IMR-90 (cell line): ENCODE measurements at places on chromosomes 16 and 17. TPM values are rescaled to one million over a fixed set of nuclear protein-coding genes. Genes with fewer than 3 reads are reported as not detected.
A peak's percentile ranks its signal among the peaks of the same experiment; 100 is the strongest.

DNA sequence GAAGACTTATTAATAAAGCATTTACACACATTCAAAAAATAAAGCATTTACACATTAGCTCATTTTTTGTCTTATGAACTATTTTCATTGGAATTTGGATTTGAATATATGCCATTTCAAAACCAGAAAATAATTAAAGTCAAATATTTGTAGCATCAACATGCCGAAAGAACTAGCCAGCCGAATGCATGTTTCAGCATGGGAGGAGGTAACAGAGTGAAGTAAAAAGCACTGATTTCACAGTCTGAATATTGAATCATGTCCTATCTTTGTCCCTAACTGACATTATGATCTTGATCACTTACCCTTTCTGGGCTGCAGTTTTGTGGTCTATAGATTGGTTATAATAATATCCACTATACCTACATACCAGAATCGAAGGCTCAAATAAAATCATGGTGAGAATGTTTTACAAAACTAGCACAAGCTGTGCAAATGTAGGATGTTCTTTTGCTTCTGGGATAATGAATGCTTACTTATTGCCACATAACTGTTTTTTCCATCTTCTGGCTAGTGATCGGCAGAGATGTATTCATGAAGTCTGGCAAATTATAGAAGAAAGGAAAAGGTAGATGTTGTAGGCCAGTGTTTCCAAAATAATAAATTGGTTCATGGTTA, 84.7 kb downstream of the TUBD1 start:
- H3K4me1 ChIP-seq: peaks cover 8% of the 10 kb centered on the region
- H3K36me3 ChIP-seq: peaks cover 3% of the 10 kb centered on the region; the same call in 1 of the 2 replicates
- no peak overlapping the region; the same call in 1 of the 2 replicates for H3K27ac ChIP-seq
- no peak overlapping the region for H3K4me3 ChIP-seq

DNA sequence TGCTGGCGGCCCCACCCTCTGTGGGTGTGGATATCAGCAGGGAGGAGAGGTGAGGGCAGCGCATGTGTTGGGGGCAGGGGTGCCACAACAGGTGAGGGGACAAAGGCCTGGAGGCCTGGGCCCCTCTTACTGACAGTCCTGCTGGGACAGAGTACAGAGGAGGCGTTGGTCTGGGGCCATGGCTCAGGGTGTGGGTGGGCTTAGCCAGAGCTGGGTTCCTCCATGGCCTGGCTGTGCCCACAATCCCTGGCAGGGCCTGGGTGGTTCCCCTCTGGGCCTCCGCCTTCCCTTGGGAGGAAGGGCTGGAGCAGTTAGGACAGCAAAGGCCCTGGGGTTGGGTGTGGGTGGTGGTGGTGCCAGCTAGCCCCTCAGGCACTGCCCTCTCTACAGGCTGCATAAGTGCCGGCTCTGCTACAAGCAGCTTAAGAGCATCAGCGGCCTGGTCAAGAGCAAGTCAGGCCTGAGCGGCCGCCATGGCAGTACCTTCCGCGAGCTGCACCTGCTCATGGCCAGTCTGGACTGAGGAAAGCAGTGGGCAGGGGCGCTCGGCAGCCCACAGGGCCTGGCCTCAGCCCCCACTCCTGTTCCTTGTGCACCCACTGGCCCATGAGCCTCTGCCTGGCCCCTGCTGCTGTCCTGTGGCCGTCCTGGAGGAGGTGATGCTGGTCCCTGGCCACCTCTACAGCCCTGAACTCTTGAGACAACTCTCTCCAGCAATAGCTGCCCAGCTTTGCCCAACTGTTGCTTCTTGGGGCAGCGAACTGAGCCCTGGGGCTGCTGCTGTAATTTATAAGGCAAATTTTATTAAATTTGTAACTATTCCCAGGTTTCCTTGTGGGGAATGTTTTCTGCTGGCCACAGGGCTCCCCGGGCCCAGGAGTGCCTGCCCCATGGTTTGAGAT, 21.1 kb downstream of the KATNB1 start:
- H3K27ac ChIP-seq: no peak overlapping the region
- no peaks in the 10 kb centered on the region for H3K27me3 ChIP-seq
- peaks cover 52% of the 10 kb centered on the region for H3K36me3 ChIP-seq
- 0 out of 2 replicates have a peak, but pooled peaks cover 2% of the 10 kb centered on the region for H3K4me1 ChIP-seq
- no peak for DNase-seq
- no peak overlapping the region for H3K4me3 ChIP-seq

- H3K27ac ChIP-seq: no peak overlapping the region
- 0 out of 2 replicates have a peak, but pooled peaks cover 1% of the 10 kb centered on the region for H3K4me1 ChIP-seq
- DNase-seq: no peak
- H3K36me3 ChIP-seq: no peaks in the 10 kb centered on the region
Observed at GRCh38 chr17:74962622-74963394, 9.8 kb downstream of the HID1 start.

GRCh38 chr16:50400312-50400966, 31.7 kb upstream of the BRD7 start:
- no peaks in the 10 kb centered on the region; the same call in 1 of the 2 replicates for H3K27me3 ChIP-seq
- no peaks in the 10 kb centered on the region for H3K36me3 ChIP-seq
- no peak overlapping the region for H3K4me3 ChIP-seq
- no peaks in the 10 kb centered on the region for H3K4me1 ChIP-seq

Gene KRTAP1-5
- polyA plus RNA-seq: 27.0 and 35.9 TPM in 2 replicates

DNA sequence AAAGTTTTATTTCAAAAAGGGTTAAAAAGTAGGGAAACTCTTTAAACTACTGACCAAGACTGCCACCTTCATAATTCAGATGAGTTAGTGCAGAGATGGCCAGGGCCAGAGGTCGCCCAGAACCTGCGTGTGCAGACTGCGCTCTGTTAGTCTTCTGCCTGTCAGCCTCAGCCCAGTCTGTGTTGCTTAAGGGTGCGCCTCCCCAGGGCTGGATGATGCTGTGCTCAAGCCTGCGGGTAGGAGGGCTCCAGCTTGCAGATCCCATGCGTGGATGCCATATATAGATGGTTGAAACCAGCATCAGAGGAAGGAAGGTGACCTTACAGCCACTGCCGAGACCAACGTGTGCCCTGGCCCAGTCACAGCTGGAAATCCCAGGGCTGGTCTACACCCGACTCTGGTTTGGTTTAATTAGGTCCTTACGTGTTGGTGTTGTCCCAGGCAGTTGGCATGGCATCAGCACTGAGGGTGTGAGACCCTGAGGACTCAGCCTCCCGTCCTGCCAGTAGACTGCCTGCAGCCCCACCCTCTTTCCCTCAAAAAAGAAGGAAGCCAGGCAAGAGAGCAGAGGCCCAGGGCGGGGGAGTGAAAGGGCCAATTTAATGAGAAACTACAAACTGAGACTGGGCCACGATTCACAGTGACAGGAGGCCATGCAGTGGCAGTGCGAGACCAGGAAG, 27.7 kb downstream of the CDIP1 start:
- no peak overlapping the region for H3K4me3 ChIP-seq
- H3K27ac ChIP-seq: no peak overlapping the region
- peaks cover 65% of the 10 kb centered on the region for H3K36me3 ChIP-seq
- H3K4me1 ChIP-seq: no peaks in the 10 kb centered on the region

DNA sequence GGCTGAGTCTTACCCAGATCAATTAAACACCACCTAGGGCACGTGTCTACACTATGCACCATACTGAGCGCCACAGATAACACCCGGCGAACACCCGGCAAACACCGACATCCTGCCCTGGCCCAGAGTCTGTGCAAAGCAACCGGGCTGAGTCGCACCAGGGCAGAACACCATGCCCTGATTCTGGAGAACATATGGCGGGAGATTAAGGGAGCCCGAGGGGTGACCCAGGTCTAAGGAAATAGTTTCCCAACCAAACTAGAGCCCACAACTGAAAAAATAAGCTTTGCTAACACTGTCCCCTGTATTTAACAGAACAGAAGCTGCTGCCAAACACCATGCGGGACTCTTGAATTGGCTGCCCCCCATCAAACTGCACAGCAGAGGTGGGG, 22.1 kb downstream of the MYO18A start:
- no peak for DNase-seq
- no peaks in the 10 kb centered on the region for H3K27me3 ChIP-seq
- H3K36me3 ChIP-seq: 0 out of 2 replicates have a peak, but pooled peaks cover 1% of the 10 kb centered on the region
- H3K4me3 ChIP-seq: no peak overlapping the region

Gene DNASE1L2
- polyA plus RNA-seq: 0.75 and 1.5 TPM in 2 replicates

DNA sequence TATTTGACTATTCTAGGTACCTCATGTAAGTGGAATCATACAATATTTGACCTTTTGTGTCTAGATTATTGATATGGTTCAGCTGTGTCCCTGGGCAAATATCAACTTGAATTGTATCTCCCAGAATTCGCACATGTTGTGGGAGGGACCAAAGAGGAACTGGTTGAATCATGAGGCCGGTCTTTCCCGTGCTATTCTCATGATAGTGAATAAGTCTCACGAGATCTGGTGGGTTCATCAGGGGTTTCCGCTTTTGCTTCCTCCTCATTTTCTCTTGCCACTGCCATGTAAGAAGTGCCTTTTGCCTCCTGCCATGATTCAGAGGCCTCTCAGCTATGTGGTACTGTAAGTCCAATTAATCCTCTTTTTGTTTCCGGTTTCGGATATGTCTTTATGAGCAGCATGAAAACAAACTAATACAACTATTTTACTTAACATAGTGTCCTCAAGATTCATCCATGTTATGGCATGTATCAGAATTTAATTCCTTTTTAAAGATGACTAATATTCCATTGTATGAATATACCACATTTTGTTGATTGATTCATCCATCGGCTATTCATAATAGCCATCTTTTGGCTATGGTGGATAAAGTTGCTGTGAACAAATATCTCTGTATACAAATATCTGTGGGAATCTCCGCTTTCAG, 129.1 kb downstream of the FTO start:
- H3K36me3 ChIP-seq: no peaks in the 10 kb centered on the region
- peaks cover 14% of the 10 kb centered on the region for H3K4me1 ChIP-seq
- H3K4me3 ChIP-seq: no peak overlapping the region

Gene ABCA8
- 1.7 and 1.8 TPM in 2 replicates for polyA plus RNA-seq

- H3K4me1 ChIP-seq: peaks cover 10% of the 10 kb centered on the region
- H3K27ac ChIP-seq: peak within 1 kb of the TSS; percentile 98
- no peaks in the 10 kb centered on the region for H3K27me3 ChIP-seq
- DNase-seq: peak; percentile 69
Observed at GRCh38 chr16:68264128-68265077, at the start of gene SLC7A6. TSS of gene SLC7A6 (plus strand) at chr16:68264526. CDS start at chr16:68274727, 10,201 bp downstream.

DNA sequence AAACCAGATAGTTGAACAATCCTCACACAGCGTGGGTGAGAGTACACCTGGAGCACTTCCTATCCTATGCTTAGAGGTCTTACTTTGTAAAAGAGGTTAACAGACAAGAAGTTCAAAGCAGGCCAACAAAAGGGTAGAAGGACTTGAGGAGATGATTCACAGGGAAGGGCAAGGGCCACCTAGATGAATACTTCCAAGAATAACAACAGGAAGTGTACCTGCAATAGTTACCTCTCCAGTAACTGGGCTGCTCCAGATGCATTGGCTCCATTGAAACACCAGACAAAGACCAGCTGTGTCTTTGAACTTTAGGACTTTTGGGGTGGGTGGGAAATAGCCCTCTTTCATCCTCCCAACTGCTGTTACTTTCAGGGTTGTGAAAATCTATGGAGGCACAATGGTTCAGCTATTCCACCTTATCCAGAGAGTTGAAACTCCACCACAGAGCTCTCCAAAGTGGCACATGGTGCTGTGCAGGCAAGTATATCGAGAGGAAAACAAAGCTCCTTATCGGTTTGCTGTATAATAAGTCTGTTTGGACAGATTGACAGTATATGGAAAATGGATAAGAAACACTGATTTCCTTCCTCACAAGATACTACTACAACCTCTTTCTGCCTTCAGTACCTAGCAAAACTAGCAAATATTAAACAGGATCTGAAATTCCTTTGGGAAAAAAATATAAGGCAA, 22.7 kb downstream of the RNF43 start:
- DNase-seq: no peak
- H3K27me3 ChIP-seq: peaks cover 14% of the 10 kb centered on the region
- H3K4me3 ChIP-seq: no peak overlapping the region
- no peaks in the 10 kb centered on the region for H3K36me3 ChIP-seq
- no peaks in the 10 kb centered on the region for H3K4me1 ChIP-seq
- no peak overlapping the region for H3K27ac ChIP-seq
